ENCODE measurements at places on chromosomes 12 and 14.

- DNase-seq = no peak
Measured at GRCh38 chr12:6268484-6269157, 41.9 kb upstream of the PLEKHG6 start.

DNA sequence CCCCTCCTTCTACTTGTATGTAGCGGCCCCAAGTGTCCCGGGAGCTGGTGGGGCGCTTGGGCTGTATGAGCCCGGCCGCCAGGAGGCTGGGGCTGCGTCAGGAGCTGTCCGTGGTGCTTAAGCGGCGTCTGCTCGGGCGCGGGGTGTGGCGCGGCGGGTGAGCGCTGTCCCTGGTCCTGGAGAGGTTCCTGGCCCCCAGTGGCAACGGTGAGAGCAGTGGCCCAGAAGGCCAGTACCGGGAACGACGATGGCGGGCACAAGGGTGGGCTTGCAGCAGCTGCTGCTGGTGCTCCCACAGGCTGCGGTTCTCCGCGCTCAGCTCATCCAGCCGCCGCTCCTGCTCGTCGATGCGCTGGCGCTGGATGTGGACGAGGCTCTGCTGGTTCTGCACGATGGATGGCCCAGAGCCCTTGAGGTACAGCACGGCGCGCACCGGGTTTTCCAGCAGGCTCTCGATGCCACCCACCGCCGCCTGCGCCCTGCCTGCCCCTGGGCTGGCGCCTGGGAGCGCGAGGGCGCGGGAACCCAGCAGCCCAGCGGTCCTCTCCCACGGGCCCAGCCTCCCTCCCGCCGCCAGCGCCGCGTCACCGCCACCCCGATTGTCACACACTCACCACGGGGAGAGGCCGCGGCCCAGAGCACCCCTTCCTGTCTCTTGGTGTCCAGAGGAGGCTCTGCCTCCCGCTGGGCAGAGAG lies 41.9 kb upstream of the FKBP4 start:
- peak; percentile 89 for DNase-seq

DNA sequence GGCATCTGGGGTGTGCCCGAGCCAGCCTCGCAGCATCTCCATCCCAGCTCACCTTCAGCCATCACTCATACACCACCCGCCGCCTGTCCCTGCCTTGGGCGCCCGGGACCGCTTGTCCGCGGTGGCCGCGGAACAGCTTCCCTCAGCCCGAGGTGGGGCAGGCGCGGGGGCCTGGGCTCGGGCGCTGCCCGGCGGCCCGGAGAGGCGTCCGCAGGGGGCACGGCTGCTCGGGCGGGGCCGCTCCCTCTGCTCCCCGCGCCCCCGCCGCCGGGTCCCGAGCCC lies 430 bp downstream of the SLC41A2 start:
- DNase-seq = no peak

DNA sequence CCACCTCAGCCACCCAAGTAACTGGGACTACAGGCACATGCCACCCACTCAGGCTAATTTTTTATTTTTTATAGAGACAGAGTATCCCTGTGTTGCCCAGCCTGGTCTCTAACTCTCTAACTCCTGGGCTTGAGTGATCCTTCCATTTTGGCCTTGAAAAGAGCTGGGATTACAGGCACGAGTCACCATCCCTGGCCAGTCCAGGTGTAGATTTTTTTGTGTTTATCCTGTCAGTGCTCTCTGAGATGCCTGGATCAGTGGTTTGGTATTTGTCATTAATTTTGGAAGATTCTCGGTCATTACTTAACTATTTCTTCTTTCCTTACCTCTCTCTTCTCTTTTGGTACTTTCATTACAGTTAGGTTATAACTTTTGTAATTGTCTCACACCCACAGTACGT lies 5.3 kb upstream of the HIF1A start:
- DNase-seq = no peak

DNA sequence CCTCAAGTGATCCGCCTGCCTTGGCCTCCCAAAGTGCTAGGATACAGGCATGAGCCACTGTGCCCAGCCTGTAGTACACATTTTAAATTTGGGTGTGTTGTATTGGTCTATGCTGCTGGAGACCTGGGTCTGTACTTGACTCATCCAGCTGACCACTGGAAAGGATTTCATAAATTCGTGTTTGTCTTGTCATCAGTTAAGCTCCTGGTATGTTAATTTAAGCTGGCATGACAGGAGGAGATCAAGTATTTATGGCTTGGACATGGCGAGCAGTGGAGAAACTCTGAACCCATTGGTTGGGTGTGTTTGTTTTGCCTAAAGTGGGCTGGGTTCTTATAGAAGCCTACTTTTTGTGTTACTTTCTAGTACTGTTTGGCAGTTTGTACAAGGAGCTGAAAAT lies 24.2 kb downstream of the YY1 start:
- no peak for DNase-seq

- no peak for DNase-seq
Measured at GRCh38 chr12:103964805-103965204, 867 bp upstream of the TDG start.

DNA sequence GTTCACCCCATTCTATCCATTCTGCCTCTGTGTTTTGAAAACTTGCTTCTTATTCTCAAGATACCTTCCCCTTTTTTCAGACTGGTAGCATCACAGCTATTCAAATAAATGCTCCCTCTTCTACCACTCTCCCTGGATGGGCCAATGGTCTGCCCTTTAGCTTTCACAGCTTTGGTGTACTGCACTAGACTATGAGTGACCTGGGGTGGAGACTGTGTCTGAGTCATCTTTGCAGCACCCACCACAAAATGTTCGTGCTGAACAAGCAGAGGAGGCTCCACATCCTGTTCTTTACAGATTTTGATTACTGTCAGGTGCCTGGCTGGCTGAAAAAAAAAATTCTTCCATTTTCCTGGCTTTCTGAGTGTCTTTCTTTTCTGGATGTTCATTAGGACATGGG lies 1104.1 kb upstream of the TMEM132C start:
- DNase-seq = peak; percentile 32

DNA sequence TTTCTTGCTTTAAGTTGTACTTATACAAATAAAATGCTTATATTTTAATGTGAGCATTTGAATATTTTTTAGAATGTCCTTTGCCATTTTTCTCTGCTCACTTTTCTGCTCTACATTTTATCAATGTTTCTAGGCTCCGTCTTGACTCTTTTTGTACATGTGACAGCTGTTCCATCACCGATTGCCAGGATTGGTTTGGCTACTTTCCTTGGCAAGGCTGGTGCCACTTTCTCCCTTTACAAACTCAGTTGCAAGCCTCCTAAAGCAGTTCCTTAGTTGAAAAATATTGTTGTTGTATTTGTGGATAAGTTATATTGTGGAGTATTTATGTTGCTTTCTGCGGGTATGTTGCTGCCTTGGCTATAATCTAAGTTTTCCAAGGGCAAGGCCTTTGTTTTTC lies 63.4 kb downstream of the DACT1 start:
- DNase-seq = no peak

- DNase-seq = no peak
Measured at GRCh38 chr14:65225299-65226159, 123.2 kb upstream of the MAX start.

DNA sequence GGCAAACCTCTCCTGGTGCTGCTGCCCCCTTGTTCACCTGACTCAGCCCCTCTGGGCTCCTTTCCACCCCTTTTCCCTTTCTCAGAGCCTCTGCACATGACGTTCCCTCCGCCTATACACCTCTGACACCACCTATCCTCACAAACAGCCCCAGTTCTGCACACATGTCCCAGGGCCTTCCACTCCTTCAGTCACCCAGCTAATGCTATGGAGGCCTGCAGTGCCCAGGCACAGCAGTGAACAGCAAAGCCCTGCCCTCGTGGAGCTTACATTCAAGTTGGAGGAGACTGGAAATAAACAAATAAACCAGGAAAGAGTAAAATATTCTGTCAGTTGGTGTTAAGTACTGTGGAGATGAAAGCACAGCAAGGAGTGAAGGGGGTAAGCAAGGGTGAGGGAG lies 38.5 kb upstream of the MDM1 start:
- no peak for DNase-seq

- DNase-seq = no peak
Measured at GRCh38 chr14:50786751-50787464, 44.1 kb downstream of the NIN start.

DNA sequence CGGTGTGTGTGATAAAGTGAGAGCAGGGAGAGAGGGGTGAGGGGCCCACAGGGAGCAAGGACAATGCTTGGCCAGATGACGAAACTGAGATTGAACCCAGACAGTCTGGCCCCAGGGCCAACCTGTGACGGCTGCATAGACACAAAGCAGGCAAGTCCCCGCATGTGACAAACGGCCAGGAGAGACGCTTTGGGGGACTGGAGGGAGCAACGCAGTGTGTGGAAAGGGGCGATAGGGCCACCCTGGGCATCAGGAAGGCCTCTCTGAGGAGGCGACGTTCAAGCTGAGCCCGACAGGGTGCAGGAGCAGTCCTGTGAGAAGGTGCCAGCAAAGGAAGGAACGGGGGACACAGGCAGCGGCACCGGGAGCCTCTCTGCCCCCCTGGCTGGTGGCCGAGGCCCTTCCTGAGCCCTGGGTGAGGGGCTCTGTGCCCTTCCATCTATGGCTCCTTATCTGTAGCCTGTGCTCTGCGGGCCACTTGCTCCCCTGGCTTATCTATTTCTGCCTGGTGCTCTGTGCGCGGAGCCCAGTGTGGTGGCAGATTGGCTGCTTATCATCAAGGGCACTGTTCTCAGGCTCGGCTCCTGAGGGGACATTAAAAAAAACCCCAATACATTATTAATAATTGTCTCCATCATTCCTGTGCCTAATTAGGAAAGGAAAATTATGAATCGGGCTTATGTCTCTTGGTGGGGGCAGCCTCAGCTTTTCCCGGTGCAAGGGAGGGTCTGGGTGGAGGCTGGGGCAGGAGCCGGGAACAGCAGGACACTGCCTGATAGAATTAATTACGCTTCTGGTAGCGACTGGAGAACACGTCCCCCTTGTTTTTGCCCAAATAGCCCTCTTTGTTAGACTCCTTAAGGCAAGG lies 39.8 kb downstream of the PRIMA1 start:
- DNase-seq = no peak

- DNase-seq = no peak
Measured at GRCh38 chr12:131850856-131851559, 22.8 kb downstream of the MMP17 start.

GRCh38 chr12:106171117-106171750 lies 32.5 kb upstream of the NUAK1 start:
- no peak for DNase-seq

DNA sequence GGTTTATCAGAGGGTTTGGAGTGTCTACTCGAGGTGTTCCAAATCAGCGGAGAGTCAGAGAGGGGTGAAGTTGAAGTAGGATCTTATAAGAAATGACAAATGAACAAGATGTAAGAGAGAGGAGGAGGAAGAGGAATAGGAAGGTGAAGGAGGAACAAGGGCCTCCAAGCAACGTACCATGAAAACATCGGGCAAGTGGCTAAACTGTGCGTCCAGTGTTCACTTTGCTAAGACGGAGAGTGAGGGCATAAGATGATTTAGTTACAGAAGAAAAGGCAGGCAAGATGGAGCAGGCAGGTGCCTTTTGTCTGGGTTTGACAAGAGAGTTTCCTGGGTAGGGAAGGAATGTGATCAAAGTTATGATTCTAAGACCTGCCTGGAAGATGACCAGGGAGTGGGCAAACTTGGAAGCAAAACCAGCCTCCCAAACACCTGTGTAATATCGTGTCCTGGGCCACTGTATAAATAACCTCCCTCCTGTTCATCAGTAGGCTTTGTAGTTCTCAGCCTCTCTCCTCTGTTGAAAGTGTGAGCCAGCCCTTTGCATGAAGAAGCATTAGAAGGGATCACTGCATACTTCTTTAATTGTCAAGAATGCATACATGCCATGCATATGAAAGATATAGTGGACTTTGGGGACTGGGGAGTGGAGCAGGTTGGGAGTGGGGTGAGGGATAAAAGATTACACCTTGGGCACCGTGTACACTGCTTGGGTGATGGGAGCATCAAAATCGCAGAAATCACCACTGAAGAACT lies 111.4 kb downstream of the ZFP36L1 start:
- no peak for DNase-seq

GRCh38 chr12:98238515-98239130 lies 276.8 kb upstream of the TMPO start:
- no peak for DNase-seq

DNA sequence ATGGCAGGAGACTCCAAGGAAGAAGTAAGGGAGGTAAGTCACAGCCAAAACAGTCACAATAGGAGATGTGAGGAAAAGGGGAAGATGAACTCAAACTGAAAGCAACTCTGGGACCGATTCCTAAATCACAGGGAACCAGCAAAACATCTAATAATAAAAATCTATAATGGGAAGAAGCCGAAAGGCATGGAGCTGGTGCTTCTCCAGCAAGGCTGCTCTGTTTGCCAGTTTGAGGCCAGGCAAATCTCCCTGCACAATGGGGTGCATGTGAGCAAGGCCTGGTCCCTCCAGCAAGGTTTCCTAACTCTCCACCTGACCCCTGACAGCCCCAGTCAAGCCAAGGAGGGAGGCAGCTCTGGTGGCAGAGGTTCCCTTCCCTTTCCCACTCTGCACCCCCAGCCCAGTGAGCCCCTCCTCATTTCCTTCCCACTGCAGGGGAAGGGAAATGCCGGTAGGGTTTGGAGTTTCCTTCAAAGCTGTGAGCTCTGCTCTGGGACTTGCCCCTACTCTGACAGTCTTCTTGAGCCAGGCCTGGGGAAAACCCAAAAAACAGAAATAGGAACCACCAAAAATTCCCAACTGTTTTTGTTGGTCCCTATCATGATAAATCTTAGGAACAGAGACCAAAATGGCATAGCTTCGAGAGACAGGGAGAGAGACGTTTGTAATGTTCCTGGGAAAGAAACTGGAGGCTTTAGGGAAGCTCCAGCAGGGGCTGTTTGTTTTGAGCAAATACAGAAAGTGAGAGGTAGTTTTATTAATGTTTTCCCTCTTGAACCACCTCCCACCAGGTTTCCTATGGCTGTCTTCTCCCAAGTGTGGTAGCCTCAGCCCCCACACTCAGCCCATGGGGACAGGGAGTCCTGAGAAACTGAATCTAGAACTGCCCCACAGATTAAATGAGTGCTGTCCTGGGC lies 34.6 kb downstream of the FMNL3 start:
- peak; percentile 50 for DNase-seq

DNA sequence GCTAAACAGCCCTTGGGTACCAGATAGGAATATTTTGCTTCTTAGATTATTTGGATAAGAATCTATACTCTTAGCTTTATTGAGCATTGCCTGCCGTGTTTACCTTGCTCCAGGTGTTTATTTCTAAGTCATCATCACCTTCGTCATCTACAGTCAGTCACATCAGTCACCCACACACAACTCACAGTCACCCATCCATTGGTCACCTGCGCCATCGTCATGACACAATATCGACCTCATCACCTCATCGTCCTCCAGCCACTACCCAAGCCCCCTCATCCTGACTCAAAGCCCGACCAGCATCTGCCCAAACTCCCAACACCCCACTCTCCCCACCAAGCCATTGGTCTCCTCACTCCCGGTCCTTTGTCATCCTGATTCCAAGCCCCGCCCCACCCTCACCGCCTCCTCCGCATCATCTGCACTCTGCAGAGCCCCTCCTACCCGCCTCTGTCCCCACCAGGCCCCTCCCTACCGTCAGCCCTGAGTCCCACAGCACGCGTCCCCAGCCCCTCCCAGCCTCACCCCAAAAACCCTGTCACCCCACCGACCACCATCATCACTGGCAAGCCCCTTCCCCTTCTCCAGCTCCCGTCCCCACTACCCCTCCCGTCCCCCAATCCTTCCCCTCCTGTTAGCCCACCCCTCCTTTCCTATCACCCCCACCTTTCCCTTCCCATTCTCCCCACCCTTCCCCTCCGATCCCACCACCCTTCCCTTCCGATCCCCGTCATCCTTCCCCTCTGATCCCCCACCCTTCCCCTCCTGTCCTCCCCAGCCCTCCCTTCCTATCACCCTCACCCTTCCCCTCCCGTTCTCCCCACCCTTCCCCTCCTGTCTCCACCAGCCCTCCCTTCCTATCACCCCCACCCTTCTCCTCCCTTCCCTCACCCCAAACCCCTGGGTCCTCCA lies 9.8 kb downstream of the DLK1 start:
- no peak for DNase-seq
